COR-L47 (cell line): ENCODE measurements at places on chromosomes 5 and 9.

DNA sequence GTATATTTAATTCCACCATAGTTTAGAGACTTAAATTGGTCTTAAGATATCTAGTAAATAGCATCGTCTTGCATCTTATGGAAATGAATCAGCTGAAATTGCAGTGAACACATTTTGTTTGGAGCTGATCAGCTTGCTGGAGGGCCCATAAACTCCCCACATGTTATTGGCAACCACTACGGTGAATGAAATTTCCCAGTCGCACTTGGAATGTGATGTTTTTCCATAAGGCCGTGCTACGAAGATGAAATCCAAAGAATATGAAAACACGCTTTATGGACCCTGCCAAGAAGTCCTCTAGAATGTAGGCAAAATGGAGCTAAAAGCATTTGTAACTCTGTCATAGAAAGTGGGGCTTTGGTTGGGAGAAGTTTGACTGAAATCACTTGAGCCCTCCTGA, 572.1 kb downstream of the ACTL7B start:
- DNase-seq, result no peak

GRCh38 chr5:30197662-30198061, 995.8 kb upstream of the CDH6 start:
- DNase-seq, result no peak

GRCh38 chr5:107661038-107661649, 9.6 kb downstream of the EFNA5 start:
- DNase-seq, result no peak

GRCh38 chr5:34591723-34592122, 64.4 kb upstream of the RAI14 start:
- no peak for DNase-seq

GRCh38 chr5:147180751-147181150, 54.1 kb upstream of the STK32A start:
- DNase-seq, result no peak

- DNase-seq, result no peak
These were observed 177.7 kb downstream of the NR2F1-AS1 start for GRCh38 chr5:93403141-93403928.

DNA sequence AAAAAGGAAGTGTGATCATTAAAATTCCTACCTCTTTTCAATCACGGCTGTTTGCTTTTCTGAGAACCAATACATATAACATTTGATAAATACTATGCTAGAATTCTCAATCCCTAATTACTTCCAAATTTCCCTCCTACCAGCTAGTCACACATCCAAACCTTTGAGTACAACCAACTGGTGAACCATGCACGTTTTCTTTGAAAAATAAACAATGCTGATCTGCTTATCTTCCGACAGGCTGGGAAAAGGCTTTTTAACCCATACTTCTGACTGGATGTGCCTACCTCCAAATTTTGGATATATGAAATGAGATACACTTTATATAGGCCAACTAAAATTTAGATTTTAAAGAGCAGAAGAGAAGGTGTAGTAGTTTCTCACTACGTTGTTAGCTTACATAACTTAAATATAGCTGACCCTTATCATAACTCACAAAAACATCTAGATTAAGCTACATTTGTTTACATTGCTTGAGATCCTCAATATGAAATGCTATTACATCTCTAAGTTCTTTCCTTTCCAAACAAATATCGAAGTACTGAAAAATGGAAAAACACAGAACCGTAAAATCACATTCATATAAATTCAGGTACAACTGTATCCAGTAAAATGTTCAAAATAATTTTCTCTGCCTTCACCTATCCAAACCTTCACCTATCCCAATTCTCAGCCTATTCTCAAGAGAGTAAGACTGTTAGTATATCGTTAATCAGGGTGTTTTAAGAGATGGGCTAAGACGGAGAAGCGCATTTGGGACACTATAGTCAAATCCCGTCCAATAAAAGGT, 2.1 kb downstream of the NR3C1 start:
- no peak for DNase-seq

GRCh38 chr9:75599126-75599525, 291.3 kb upstream of the PCSK5 start:
- DNase-seq, result no peak

DNA sequence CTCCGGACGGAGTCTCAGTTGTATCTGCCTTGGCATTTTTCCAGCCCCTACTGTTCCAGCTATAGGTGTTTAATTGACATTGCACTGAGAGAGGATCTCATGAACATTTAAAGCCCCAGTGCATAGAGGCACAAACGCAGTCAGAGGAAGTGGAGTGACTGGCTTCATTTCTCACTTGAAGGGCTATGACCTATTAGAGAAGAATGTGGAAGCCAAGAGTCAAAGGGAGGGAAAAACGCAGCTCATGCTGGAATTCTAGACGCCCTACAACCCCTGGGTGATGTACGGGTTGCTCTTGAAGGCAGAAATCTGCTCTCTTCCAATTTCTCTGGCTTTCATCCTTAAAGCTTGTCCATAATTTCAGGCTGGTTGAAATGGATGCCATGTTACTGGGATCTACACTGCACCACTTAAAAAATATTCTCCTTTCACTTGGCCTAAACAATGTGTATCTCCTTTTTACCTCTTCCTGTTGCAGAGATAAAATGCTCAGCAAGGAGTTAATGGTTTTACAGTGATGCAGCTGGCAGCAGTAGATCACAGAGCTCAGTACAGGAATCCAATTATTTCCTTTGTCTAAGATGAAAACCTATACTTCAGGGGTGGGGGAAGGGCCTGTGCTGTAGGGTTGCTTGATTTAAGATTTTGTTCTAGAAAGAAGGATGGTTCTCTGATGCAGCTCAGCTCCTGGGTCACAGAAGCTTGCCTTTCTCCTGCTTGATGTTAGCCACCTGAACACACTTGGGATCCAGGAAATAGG, 61.8 kb upstream of the MAMDC2 start:
- peak; percentile 67 for DNase-seq

DNA sequence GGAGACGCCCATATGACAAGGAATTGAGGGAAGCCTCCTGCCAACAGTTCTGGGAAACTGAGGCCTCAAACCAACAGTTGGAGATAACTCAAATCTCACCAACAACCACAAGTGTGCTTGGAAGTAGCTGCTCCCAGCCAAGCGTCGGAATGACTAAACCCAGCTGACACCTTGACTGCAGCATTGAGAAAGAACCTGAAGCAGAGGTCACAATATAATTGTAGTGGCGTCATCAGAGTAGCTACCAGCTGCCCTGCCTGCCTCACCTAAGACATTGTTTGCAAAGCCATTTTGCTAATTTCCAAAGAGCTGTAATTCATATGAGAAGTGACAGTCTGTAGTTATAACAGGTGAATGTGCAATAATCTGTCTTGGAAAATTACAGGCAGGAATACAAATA, 40.8 kb upstream of the ANKRD31 start:
- peak; percentile 64 for DNase-seq

- DNase-seq, result peak; percentile 28
These were observed 2.4 kb downstream of the PIP5KL1 start for GRCh38 chr9:127927988-127928675.

DNA sequence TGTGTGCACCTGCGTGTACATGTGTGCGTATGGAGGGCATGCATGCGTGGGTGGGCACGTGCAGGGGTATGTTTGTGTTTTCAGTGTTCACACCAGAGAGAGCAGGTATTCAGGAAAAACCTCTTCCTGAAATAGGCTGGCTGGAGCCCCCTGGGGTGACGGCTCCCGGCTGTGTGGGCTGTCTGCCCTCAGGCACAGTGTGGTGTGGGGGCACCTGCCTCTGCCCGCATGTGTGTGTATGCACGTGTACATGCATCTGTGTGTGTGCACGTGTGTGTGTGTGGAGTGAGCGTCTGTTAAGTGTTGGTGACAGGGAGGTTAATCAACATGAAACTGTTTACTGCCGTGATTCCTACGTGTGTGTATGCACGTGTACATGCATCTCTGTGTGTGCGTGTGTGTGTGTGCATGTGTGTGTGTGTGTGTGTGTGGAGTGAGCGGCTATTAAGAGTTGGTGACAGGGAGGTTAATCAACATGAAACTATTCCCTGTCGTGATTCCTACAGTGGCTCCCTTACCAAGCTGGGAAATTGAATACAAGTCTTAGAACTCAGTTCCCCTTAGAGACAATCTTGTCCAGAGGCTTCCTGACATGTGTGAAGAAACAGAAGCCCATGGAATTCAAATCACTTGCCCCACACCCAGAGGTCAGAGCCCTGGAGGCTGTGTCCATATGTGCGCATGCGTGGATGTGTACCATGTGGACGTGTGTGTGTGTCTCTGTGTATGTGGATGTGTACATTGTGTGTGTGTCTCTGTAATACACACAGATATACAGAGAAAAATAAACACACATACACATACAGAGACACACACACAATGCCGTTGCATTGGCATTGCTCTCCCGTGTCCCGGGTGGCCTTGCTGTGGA, 372.4 kb upstream of the IRX4 start:
- no peak for DNase-seq
